Urinary bladder (tissue), 4 donors: ENCODE measurements at places on chromosomes 4 and X. TPM values are rescaled to one million over a fixed set of nuclear protein-coding genes. Genes with fewer than 3 reads are reported as not detected.
A peak's percentile ranks its signal among the peaks of the same experiment; 100 is the strongest.

Gene TNMD
- 0.23 TPM for polyA plus RNA-seq

GRCh38 chrX:147960722-147961121 lies 20.4 kb upstream of the FMR1NB start:
- no peak for DNase-seq

DNA sequence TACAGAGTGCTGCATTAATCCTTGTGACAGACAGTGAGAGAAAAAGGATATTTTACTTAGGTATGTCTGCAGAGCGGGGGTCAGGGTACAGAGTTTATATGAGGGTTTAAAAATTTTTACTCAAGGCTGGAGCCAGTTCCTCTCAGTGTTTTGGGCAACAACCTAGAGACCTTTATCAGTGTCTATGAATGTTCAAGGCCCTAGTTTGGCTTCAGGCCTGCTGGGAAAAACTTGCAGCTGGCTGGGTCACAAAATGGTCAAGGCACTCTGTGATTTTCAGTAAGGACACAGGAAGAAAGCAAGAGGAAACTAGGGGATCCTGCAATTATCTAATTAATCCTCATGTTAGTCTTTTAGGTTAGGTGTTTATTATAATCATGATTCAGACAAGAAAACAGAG lies 10.8 kb upstream of the C4orf54 start:
- no peak for DNase-seq

DNA sequence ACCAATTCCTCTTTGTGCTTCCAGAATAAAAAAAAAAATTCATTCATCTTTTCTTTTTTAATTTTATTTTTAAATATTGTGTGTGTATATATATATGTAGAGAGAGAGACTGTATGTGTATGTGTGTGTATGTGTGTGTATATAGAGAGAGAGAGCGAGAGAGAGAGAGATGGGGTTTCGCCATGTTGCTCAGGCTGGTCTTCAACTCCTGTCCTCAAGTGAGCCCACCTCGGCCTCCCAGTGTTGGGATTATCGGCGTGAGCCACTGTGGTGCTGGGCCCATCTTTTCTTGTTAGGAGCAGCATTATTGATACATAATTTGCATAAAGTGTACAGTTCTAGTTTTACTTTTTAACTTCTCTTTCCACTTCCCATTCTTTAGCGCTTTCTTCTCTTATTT lies 33.6 kb downstream of the KDM6A start:
- no peak for DNase-seq

- DNase-seq, result no peak
Observed at GRCh38 chrX:65017451-65017850, 41.2 kb upstream of the ZC4H2 start.

Gene BANK1
- polyA plus RNA-seq, result 1.5 TPM

- DNase-seq, result peak; percentile 33
Observed at GRCh38 chr4:168917138-168917779, 92.8 kb downstream of the CBR4 start.

GRCh38 chrX:68880846-68881552 lies 52.2 kb downstream of the EFNB1 start:
- no peak for DNase-seq

Gene SYNPO2
- 529 TPM for polyA plus RNA-seq

DNA sequence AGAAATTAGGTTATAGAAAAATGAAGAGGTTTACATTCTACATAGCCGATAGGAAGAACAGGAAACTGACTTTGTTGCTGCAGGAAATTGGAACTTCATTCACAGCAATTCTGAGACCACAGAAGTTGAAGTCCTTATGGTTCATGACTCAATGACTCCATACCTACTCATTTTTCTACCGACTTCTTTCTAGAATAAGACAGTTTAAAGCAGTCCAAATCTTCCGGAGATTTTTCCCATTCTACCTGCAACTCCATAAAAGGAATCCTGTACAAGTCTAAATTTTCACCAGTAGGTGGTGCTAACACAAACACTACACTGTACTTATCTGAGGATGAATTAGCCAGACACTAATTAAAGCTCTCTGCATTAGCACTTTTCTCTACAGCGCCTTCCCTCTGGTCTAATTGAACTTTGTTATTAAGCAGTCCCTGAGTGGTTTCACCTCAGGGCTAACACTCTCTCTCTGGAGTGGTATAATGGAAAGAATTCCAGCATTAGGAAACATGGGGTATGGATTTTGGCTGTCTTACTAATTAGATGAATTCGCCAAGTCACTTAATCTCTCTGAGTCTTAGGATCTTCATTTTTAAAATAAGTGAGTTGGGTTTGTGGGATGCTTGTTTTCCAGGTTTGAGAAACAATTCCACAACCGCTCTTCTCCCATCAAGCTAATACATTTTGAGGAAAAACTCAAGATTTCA lies 167.9 kb downstream of the SMIM20 start:
- DNase-seq, result no peak

DNA sequence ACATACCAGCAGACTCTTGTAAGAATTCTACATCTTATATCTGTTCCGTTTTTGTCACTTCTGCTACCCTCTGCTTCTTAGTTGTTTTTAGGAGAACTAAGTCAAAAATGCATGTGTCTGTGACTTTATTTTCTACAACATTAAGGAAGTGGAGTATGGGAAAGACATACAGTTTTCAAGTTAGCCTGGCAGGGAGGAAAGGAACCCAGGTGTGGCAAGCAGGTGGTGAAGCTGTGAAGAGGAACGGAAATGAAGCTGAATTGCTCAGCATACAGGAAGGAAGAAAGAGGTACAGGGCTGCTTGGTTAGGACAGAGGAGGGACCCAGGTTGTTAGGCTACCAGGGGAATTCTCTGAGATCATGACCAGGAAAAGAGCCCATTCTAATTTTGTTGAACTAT lies 9.4 kb downstream of the GPRIN3 start:
- DNase-seq, result no peak

Gene TLL1
- 2.4 TPM for polyA plus RNA-seq

DNA sequence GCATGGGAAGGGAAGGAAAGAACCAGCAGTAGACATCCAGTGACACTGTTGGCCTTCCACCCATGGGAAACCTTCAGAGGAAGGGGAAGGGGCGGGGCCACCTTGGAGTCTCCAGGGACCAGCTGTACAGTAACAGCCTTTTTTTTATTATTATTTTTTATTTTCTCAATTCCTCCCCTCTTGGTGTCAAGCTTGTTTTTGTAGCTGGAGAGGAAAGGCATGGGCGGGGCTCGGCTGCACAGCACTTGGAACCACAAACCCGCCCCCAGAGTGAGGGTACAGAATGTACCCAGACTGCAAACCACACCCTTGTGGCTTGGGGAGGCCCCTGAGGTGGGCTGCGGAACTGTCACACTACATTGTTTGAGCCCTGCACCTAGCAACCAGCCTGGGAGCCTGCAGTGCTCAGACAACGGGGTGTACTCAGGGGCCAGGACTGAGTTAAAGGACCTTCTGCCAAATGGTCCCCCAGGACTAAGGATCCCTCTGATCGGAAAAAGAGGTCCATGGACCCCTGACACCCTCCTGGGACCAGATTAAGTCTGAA lies 45.7 kb downstream of the PRPS1 start:
- no peak for DNase-seq

Gene SGMS2
- 13.3 TPM for polyA plus RNA-seq

Gene CTAG1A
- polyA plus RNA-seq, result not detected

DNA sequence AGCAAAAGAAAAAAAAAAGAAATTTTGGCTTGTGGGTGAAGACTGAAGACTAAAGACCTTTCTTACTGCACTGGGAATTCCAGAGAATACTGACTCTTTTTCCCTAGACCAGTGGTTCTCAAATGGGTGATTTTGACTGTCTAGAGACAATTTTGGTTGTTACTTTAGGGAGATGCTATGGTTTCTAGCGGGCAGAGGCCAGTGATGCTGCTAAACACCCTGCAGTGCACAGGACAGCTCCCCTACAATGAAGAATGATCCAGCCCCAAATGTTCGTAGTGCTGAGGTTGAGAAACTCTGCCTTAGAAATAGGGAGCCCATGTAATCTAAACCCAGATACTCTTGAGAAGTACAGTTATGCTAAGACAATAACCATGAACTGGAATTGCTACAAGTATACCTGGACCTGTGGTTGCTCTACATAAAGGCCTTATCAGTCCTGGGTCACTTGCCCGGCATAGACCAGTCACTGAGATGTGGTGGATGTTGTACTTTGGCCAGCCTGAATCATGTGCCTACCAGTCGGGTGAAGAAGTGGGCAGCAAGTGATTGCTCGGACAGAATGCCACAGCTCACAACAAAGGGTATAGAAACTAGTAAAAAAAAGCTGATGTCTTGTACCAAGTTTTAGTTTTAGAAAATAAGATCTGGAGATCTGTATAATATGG lies 16.0 kb downstream of the ARHGAP10 start:
- no peak for DNase-seq

DNA sequence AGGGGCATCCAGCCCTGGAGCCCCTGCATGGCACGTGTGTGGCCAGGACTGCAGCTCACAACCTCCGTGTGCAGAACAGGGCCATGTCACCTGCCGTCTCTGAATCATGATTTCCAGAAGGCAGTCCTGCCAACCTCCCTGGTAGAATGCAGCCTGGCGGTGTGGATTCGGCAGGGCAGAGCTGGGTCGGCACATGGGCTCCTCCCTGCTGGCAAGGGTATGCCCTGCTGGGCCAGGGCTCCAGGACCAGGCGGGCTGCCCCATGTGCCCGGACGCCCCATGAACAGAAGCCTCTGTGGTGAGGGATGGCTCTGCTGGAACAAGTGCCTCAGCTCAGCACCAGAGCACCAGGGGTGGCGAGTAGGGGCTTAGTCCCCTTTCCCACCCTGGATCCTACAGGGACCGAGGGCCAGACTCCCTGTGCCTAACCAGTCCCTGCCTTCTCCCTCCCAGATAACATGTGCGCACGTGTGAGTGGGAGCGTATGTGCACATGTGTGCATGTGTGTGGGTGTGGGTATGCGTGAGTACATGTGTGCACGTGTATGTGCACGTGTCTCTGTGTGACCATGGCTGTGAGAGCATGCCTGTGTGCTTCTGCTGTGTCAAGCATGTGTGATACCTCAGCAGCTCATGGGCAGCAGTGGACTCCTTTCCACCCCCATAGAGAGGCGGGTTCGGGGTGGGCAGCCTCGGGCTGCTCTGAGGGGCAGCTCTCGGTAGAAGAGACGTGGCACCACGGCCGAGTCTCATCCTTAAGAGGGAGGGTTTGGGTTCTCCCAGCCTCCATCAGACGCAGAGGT lies 10.3 kb upstream of the MXD4 start:
- DNase-seq, result no peak

Gene CXCL1
- 1.5 TPM for polyA plus RNA-seq

GRCh38 chr4:117422297-117422696 lies 336.9 kb upstream of the TRAM1L1 start:
- no peak for DNase-seq

Gene NDP
- 0.62 TPM for polyA plus RNA-seq

Gene NR3C2
- polyA plus RNA-seq, result 15.5 TPM

DNA sequence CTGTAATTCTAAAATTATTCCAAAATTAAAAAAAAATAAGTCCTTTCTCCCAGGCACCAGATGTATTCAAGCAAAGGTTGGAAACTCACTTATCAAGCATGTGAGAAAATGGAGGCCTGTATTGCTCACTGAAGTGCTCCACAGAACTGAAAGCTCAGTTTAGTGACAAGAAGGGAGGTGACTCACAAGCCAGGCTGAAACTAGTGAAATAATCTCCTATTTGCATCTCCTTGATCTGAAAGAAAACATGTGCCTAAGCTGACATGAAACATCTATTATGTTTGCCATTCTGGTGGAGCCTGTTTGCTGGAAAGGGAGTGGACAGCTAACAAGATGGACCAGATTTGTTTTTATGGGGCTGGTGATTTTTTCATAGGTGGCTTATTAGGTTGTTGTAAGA lies 54.0 kb upstream of the AMELX start:
- DNase-seq, result peak; percentile 59

GRCh38 chr4:69051576-69051943 lies 44.7 kb upstream of the UGT2B7 start:
- DNase-seq, result no peak

GRCh38 chr4:122555216-122555615 lies 65.7 kb downstream of the IL21 start:
- no peak for DNase-seq

DNA sequence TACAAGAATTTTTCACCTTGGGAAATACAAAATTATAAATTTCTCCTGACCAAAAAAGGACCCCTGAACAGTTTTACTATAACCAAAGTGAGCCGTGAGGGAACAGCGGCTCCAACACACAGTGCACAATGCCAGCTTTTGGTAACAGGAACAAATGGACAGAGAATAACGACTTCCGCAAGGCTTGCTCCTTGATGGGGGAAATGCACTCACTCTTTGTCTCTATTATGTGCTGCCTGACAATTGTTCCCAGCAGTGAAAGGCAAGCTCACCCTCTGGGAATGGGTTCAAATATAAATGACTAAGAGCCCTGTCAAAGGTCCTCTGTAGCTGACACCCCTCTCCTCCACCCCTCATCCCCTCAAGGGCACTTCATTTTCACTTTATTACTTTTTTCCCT lies 325.8 kb upstream of the GALNT7 start:
- DNase-seq, result no peak

GRCh38 chr4:83282049-83282535 lies 2.5 kb downstream of the COQ2 start:
- DNase-seq, result no peak

Gene ZNF732
- 0.19 TPM for polyA plus RNA-seq

- no peak for DNase-seq
Observed at GRCh38 chr4:36734334-36734733, 452.9 kb downstream of the DTHD1 start.
